ENCODE measurements at places on chromosomes 13 and 19. TPM values are rescaled to one million over a fixed set of nuclear protein-coding genes. Genes with fewer than 3 reads are reported as not detected.

- DNase-seq, result peak; percentile 77
These were observed 33.7 kb downstream of the VSTM1 start for GRCh38 chr19:54029930-54030490.

The MISP gene
- total RNA-seq, result 2.9 TPM

The TRPC4 gene
- 1.2 TPM for total RNA-seq

The CGB2 gene
- total RNA-seq, result not detected

The IZUMO2 gene
- total RNA-seq, result not detected

Measured in myocyte (in vitro differentiated cells).